Dermis blood vessel endothelial cell (primary cell): ENCODE measurements at places on chromosomes 5 and 9. TPM values are rescaled to one million over a fixed set of nuclear protein-coding genes. Genes with fewer than 3 reads are reported as not detected.

DNA sequence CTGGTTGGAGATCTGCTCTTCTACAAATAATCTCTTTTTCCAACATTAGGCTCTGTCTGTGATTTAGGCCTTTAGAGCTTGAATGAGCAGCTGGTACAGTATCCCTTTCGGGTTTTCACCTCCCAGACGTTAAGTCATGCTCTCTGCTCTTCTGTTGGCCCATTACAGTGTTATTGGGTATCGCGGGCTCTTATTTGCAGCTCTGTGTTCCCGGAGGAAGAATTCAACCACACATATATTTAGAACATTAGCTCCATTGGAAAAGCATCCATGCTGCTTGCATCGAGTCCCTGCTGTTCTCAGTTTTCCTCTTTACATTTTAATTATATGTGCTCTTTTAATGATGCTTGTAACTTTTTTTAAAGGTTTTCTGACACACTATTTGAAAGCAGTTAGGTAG lies 278.0 kb upstream of the ADCY2 start:
- DNase-seq, result no peak

DNA sequence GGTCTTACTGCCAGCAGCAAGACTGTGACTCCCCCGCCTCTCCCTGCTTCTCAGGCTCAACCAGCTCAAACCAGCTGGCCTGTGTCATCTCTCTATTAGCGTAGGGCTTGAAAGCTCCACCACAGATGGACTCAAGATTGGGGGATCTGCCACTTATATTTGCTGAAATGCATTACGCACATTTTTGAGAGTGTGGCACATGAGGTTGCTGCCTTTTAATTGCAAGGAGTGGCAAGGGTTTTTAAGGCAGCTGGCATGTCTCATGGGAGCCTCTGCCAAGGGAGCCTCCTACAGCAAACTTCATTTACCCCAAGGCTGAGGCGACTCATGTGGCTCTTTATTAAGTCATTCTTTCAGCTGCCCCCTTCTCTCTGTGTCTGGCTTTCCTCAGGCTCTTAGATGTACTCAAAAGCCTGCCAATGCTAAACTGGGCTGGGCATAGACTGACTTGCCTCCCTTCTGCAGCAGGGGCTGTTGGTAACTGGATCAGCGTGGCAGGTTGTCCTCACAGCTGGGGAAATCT lies 219.3 kb downstream of the SMARCA2 start:
- no peak for DNase-seq

- DNase-seq, result no peak
These were observed 10.7 kb downstream of the CAMK2A start for GRCh38 chr5:150278916-150279315.

- no peak for DNase-seq
These were observed 127.2 kb downstream of the DOCK8 start for GRCh38 chr9:341634-342421.

- no peak for DNase-seq
These were observed 2.7 kb upstream of the GBGT1 start for GRCh38 chr9:133166392-133166791.

DNA sequence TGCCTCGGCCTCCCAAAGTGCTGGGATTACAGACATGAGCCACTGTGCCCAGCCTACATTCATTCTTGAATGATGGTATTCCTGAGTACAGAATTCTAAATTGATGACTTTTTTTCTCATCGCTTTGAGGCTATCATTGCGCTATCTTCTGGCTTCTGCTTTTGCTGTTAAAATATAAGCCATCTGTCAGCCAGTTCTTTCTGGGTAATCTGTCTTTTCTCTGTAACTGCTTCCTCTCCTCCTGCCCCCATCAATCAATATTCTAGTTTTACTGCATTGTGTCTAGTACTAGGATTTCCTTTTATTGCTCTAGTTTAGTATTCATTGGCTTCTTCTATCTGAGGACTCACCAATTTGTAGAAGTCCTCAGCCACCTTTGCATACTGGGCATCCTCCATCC lies 89.0 kb downstream of the PLPP1 start:
- DNase-seq, result no peak

SLC4A9 gene
- not detected in 2 replicates for total RNA-seq
